IPS DF 19.7 (cell line): ENCODE measurements at places on chromosomes 4 and X.

GRCh38 chrX:107440187-107440586 lies 9.3 kb upstream of the FRMPD3 start:
- DNase-seq, result no peak

DNA sequence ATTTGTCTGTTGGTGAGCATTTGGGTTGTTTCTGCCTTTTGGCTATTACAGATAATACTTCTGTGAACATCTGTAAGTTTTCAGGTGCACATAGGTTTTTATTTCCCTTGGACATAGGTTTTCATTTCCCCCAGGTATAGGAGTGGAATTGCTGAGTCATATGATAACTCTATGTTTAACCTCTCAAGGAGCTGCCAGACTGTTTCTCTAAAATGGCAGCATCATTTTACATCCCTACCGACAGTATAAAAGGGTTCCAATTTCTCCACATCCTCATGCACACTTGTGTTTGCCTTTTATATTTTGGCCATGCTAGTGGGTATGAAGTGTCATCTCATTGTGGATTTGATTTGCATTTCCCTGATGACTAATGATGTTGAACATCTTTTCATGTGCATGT lies 53.5 kb downstream of the TMEM164 start:
- no peak for DNase-seq

DNA sequence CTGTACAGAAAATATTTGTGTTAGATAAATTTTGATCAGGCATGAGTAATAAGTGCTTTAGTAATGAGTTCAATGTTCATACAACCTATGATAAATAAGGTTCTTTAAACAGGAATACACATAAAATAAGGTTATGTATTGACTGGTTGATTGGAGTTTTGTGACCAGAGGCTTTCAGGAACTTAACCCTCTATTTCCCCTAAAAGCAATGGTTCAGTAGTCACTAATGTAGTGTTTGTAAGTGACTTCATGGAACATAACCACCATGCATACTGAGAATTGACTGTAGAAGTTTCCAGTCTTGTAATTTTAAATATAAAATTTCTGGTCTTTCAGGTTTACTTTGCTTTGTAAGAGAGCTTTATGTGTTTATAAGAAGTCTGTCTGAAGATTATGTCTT lies 28.1 kb downstream of the HPGD start:
- DNase-seq, result no peak

- no peak for DNase-seq
Observed at GRCh38 chr4:101823864-101824263, 33.3 kb downstream of the BANK1 start.

DNA sequence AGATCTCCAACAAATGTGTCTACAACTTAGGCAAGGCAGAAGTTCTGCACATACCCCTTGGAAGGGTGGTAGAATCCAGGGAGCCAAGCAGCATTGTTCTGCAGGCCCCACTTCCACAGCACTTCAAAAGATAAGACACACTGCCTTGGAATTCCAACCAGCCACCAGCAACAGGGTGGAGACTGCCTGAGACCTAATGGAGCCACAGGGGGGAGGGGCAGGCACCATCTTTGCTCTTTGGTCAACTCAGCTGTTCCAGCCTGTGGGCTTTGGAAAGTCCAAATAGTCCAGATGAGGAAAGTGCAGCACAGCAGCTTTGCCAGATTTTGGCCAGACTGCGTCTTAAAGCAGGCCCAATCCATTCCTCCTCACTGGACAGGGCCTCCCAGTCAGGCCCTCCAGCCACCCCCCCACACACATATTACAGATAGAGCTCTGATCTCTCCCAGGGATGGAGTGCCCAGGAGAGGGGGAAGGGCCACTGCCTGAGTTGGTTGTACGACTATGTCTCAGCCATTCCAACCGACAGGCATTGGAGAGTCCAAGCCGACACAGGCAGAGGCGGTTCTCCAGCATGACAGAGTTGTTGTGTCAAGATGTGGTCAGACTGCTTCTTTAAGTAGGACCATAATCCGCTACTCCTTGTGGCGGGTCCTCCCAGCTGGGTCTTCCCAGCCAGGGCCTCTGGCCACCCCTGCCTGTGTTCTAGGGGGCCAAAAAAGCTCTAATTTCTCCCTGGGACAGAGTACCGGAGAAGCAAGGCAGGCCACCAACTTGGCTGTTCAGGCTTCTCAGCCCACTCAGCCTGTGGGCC lies 42.5 kb upstream of the ANTXR2 start:
- DNase-seq, result no peak

DNA sequence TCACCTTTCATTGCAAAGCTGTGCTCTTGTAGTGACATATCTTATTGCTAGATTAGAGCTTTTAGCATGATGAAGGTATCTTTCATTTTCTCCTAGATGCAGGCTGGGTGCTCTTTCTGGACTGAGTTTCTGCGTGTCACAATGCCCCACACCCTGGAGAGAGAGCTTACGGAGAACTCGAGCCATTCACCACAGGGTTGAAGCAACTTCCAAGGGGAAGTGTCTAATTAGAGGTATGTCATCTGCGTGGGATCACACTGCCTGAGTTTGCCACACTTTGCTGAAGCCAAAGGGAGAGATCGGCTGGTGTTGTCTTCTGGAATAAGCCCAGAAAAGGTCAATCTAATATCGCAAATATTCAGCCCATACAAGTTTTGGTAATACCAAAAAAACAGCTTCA lies 179.3 kb upstream of the MBNL3 start:
- DNase-seq, result no peak

DNA sequence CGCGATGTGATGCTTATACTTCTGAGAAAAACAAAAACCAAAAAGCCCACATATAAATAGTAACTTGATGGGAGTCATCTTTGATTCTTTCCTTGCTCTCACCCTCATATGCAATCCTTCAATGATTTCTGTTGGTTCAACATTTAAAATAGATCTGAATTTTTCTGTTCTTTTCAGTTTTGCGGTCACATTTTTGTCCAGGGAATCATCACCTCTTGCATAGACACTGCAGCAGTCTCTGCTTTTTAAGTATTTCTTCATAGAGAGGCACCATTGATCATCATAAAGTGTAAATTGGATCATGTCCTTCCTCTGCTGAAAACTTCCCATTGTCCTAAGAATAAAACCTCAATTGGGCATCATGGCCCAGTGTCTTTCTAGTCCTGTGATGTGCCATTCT lies 81.1 kb upstream of the SLC4A4 start:
- DNase-seq, result no peak

DNA sequence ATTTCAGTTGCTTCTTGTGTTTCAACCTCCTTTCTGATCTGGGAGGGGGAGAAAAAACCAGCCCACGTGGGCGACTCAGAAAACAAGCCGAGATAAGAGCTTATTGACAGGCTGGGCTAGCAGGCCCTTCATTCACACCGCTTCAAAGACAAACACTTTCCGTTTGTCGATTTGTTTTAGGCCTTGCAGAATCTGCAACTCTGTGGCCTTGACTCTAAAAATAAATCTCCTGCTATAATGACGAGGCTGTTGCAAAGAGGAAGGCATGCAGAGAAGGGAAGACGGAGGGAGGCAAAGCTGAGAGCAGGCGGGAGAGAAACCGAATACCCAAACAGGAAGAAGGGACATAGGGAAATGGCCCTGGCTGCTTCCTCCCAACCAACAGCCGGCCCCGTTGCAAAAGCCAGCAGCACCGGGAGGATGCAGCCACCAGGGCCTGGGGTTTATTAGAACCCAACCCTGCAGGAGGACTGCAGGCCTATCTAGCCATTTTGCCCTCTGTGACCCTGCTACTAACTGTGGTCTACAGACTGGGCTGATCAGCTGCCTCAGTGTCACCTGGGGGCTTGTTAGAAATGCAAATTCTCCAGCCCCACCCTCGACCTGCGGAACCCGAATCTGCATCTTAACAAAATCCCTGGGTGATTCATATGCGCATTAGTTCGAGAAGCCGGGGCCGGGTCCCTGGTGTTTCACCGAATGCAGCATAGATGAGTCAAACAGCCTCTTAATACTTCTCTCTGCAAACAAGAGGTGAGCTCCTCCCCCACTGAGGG lies 325.5 kb downstream of the BCOR start:
- DNase-seq, result peak; percentile 82

GRCh38 chr4:188021548-188022249 lies 26.1 kb downstream of the ZFP42 start:
- DNase-seq, result no peak

DNA sequence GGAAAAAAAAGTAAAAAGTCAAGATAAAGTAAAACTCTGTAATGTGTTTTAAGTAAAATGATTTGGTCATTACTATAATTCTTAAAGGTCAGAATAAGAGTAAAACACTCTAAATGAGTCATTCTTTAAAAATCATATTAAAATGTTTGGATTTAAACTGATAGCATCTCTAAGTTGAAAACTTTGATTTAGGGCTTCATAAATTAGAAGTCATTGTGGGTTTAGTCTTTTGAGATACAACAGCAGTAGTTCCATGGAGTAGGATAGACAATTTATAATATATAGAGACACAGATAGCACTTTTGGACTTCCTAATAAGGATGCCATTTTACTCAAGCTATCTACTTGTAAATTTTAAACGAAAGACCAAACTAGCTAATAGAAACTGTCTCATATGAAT lies 77.1 kb upstream of the PABPC4L start:
- DNase-seq, result no peak

GRCh38 chr4:159416073-159416472 lies 313.2 kb downstream of the RAPGEF2 start:
- DNase-seq, result no peak

GRCh38 chr4:83504996-83505395 lies 20.1 kb upstream of the ABRAXAS1 start:
- no peak for DNase-seq

DNA sequence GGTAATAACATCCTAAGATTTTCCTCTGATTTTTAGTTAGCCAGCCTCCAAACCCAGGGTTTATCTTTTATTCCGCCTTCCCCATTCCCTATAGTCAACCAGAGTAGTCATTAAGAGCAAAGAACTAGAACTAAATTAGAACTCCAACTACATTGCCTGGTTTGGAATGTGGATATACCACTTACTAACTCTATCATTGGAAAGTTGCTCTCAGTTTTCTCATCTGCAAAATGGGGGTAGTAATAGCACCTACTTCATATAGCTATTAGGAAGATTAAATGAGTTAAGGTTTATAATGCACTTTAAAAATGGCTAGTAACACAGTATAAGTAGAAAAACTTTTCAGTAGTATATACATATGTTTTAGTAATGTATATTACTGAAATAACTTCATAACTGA lies 63.7 kb downstream of the ZAR1 start:
- no peak for DNase-seq

GRCh38 chr4:90187148-90187884 lies 60.1 kb downstream of the CCSER1 start:
- no peak for DNase-seq

- no peak for DNase-seq
Observed at GRCh38 chr4:41835321-41835995, 86.9 kb upstream of the PHOX2B start.

GRCh38 chr4:108681321-108681809 lies 31.0 kb downstream of the OSTC start:
- no peak for DNase-seq

- DNase-seq, result no peak
Observed at GRCh38 chr4:7217474-7218321, 25.4 kb downstream of the SORCS2 start.

DNA sequence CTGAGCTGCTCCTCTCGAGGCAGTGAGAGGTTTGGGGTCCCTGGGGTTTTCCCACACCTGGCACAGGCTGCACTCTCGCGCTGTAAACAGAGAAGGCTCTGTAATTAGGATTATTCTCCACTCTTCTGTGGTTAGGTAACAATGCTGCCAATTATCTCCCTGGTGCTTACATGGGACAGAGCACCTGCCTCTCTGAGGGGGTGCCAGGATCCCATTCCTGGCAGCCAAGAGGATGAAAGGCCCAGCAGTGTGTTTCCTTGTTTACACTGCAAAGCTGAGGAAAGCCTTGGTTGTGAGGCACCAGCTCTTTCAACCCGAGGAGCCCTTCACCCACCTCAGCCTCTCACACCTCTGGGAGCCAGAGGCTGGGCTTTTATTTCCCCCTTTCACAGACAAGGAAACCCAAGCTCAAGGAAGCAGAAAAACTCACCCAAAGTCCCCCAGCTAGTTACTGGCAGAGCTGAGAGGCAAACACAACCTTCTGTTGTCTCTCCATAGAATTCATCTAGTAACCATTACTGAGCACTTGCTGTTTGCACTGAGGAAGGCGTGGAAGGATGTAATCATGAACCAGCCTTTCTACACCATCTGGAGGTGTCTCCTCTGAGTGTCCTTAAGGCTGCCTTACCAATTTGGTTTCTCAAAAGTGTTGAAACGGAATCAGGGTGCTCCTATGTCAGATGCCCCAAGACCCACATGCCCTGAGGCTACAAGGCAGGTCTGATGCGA lies 39.7 kb upstream of the PROM1 start:
- DNase-seq, result no peak

DNA sequence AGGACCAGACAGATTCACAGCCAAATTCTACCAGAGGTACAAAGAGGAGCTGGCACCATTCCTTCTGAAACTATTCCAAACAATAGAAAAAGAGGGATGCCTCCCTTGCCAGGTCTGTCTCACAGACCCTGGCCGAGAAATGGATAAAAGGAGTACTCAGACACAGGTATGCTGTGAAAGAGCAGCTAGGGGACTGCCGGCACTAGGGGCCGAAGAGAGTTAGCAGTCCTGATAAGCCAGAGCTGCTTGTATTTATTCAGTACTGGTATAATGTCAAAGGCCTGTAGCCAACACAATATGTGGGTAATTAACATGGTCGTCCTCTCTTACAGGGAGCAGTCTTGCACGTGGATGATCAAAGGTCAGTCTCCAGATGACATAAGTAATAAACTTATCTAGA lies 1042.1 kb upstream of the LCORL start:
- peak; percentile 9 for DNase-seq

DNA sequence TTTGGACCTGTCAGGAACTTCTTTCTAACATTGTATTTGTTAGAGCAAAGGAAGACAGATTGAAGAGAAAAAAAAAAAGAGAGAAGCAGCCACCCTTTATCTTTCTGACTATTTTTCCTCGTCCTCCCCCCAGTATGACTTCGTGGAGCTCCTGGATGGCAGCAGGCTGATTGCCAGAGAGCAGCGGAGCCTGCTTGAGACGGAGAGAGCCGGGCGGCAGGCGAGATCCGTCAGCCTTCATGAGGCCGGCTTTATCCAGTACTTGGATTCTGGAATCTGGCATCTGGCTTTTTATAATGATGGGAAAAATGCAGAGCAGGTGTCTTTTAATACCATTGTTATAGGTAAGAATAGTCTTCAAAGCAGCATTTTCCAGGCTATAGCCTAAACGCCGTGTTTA lies 237.7 kb downstream of the DCTD start:
- DNase-seq, result no peak

DNA sequence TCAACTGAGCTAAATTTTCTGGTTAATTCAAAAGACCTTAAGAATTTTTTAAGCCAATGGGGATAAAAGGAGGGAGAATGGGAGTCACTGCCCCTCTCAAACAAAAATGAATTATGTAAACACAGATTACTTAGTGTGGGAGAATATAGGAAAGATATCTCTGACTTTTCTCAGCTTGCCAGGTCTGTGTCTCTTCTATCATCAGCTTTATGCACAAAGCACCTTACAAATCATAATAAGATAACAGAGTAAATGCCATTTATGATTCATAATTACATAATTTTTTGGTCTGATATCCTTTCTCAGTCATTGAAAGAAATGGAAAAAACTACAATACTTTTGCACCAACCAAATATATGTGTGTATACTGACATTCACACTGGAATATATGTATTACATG lies 604.6 kb upstream of the FAM241A start:
- DNase-seq, result no peak

- DNase-seq, result no peak
Observed at GRCh38 chr4:116229420-116229819, 856.0 kb downstream of the TRAM1L1 start.
